ENCODE measurements at places on chromosomes 5 and 9.
A peak's percentile ranks its signal among the peaks of the same experiment; 100 is the strongest.

DNA sequence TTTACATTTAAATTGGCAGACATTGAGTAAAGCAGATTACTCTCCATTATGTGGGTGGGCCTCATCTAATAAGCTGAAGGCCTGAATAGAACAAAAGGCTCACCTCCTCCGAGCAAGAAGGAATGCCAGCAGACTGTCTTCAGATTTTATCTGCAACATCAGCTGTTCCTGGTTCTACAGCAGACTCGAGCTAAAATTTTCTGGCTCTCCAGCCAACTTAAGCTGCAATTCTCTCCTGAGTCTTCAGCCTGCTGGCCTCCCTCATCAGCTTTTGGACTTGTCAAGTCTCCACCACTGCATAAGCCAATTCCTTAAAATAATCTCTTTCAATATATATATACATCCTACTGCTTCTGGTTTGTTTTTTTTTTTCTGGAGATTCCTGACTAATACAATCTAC is 12.5 kb downstream of the TRPM3 start:
- no peak for DNase-seq

GRCh38 chr5:355958-356357 is 34.4 kb downstream of the AHRR start:
- no peak for DNase-seq

DNA sequence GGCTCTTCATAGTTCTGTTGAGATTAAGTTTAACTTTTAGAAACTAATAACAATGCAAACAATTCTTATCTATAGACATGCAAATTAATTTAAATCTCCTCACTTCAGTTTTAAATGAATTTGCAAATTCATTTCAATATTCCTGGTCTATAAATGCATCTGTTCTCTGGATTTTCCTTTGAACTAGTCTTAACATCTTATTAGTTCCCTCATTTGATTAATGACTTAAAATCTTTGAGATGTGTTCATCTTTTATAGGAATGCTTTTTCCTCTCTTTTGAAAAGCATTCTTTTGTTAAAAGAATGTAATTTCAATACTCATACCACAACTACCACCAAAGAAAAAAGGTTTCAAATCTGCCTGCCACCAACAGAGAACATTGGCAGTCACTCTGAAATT is 169.4 kb downstream of the RASEF start:
- no peak for DNase-seq

DNA sequence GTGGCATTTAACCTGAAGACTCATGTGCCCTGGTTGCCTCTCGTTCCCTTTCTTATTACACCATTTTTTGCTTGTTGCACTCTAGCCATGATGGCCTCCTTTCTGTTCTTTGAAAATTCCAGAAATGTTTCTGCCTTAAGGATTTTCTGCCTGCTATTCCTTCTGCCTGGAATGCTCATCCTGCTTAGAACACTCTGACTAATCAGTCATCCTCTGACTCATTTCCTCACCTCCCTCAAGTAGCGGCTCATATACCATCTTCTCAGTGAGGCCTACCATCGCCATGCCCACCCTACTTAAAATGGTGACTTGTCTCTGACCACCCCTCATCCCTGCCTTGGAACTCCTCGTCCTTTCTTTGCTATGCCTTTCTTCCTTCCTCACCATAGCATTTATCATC is 68.8 kb downstream of the KIF4B start:
- no peak for DNase-seq

DNA sequence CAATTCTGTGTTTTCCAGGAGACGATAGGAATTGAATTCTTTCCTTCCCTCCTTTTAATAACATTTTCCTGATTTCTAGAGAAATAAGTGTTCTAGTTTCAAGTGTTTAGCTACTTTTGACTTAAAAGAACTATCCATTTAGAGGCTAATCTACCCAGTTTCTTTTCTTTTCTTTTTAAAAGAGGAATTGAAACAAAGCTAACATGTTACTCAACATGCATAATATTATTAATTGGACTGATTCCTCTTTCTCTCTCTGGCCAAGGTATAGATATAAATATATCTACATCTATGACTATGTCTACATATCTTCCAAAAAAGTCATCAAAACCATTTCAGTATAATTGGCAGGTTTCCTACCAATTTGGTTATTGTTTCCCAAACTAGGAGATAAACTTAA is 309.8 kb downstream of the TRPM3 start:
- no peak for DNase-seq

GRCh38 chr9:87233899-87234455 is 263.7 kb upstream of the DAPK1 start:
- DNase-seq: no peak

GRCh38 chr5:166433679-166434078 is 1857.8 kb upstream of the WWC1 start:
- no peak for DNase-seq

DNA sequence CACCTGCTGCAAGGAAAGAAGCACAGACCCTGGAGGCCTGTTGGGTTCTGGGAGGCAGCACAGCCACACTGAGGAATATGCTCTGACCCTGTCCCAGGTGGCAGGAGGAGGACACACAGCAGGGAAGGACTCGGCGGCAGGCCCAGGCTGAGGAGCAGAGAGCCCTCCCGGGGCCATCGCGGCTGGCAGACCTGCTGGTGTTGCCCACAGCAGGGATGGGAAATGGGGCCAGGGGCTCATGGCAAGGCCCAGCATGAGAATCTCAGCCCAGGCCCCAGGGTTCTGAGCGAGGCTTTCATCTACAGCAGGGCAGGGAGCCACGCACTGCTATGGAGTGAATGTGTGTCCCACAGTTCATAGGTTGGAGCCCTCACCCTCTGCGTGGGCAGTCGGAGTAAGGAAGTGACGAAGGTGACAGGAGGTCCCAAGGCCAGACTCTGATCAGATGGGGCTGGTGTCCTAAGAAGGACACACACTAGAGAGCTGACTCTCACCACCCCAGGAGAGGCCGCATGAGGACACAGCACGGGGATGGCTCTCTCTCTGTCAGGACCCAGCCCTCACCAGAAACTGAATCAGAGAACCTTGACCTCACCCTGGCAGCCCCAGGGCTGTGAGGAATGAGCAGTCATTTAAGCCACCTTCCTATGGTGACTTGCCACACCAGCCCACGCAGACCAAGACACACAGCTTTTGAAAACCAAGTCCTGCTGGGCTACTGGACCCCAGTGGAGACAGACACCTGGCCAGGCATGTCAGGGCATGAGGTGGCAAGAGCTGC is 10.3 kb upstream of the GPSM1 start:
- no peak for DNase-seq

- DNase-seq: peak; percentile 21
Observed at GRCh38 chr9:79623799-79624721, 52.3 kb downstream of the TLE4 start.

GRCh38 chr5:172710676-172711075 is 60.3 kb downstream of the DUSP1 start:
- no peak for DNase-seq

DNA sequence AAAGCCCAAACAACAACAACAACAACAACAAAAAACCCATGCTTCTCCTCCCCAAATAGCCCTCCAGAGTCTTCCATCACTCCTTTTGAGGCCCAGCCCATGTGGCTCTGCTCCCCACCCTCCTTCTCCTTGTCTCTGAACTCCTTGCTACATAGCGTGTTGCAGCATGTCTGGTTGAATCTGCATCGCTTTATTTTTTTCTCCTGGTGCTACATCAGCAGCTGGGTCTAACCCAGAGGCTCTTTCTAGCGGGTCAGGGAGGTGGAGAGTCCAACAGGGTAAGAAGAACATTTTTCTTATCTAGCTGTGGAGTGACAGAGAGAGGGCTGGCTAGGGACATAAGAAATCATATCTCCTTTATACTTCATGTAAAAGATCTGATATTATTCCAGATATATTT is 18.4 kb downstream of the NXNL2 start:
- DNase-seq: no peak

DNA sequence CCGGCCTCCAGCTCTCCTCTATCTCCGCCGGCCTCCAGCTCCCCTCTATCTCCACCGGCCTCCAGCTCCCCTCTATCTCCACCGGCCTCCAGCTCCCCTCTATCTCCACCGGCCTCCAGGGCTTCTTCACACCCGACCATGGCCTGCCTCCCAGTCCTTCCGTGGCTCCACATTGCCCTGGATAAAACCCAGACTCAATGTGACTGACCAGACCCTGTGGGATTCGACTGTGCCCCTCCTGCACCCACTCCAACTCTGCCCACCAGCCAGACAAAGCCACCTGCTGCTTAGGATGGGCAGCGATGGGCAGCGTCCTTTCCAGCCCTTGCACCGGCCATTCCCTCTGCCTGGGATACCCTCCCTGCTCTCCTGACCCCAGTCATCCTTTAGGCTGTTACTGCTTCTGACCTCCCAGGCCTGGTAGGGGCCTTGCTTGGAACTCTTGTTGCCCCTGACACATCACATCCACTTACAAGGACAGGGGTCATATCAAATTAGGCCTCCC is 30.5 kb upstream of the RXRA start:
- DNase-seq: no peak

DNA sequence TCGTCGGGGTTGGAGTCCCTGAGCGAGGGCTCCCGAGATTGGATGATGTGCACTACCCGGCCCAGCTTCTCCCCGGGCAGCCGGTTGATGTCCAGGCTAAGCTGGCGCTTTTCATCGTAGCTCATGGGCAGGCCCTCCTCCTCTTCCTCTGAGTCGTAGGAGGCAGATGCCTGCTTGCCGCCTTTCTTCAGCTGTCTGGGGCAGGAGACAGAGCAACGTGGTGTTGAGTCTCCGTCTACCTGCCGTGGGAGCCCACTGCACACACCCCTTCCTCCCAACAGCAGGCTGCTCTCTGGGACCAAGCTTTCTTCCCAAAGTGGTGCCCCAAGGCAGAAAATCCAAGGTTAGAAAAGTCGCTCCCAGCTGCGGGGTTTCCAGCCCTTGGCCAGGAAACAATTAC is 10.8 kb downstream of the BRD3OS start:
- DNase-seq: no peak

- DNase-seq: no peak
Observed at GRCh38 chr5:173598686-173599085, 17.8 kb downstream of the BOD1 start.

- DNase-seq: peak; percentile 31
Observed at GRCh38 chr9:124780060-124780756, 3.3 kb downstream of the OLFML2A start.

- no peak for DNase-seq
Observed at GRCh38 chr5:127426661-127427060, 90.8 kb upstream of the PRRC1 start.

DNA sequence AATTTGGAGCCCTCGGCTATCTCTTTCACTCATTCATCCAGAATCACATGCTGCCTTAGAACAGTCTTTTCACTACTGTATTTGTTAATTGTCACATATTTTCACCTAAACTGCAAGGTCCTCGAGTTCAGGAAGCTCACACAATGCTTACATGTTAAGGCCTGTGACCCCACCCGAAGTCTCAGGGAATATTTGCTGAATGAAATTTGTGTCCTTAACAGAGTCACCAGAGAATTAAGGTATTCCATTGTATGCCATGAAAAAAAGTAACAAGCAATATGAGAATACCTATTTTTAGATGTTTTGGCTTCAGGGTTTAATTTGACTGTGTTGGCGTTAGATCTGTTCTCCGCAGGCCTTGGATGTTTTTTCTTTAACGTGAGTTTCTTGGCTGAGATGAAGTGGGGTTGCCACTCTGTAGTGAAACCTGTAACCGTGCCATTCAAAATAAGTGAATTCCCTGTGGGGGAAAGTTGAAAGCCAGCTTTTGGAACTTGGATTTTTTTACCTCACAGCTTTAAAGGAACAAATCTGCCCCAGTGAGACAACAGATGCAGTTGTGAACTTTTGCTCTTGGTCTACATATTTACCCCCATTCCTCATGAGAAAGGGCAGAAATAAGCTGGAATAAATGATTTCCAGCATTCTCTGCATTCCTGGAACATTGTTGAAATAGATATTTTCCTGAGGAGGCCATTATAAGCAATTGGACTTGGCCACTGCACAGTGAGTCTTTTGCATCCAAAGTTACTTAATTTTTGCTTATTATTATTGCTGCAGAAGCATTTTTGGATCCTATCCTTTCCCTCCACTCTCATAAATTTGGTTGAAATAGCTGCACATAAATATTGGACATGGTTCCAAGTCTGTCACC is 35.9 kb upstream of the FBP1 start:
- DNase-seq: no peak

- DNase-seq: no peak
Observed at GRCh38 chr9:94449486-94449885, 105.4 kb upstream of the PCAT7 start.

DNA sequence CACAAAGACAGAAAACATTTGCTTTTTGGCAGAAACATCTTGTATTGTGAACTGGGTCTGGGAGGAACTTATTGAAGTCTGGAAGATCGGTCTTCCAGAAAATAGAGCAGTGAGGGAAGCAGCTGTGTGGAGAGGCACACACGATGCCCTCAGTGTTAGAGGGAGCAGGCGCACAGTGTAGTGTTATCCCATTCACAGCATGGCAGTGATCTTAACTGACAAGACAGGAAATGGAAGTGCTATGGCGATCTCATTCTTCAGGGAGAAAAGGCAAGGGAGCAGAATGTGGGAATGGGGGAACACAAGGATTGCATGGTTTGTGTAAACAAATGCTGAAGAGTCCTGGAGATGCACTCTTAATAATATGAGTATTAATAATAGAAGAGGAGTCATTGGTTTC is 161.0 kb downstream of the PBX3 start:
- no peak for DNase-seq

All from lower leg skin (tissue), 4 donors.